Right ventricle myocardium inferior (tissue), 1 donor: ENCODE measurements at places on chromosomes 1 and 21. TPM values are rescaled to one million over a fixed set of nuclear protein-coding genes. Genes with fewer than 3 reads are reported as not detected.

The NKAIN1 gene
- 0.14 TPM for total RNA-seq

GRCh38 chr1:205451759-205452164 lies 4.1 kb downstream of the BLACAT1 start:
- DNase-seq: no peak

- peak; percentile 78 for DNase-seq
Measured at GRCh38 chr1:170664828-170665612, 1.1 kb downstream of the PRRX1 start.

GRCh38 chr1:53811414-53811851 lies 26.7 kb downstream of the NDC1 start:
- no peak for DNase-seq

DNA sequence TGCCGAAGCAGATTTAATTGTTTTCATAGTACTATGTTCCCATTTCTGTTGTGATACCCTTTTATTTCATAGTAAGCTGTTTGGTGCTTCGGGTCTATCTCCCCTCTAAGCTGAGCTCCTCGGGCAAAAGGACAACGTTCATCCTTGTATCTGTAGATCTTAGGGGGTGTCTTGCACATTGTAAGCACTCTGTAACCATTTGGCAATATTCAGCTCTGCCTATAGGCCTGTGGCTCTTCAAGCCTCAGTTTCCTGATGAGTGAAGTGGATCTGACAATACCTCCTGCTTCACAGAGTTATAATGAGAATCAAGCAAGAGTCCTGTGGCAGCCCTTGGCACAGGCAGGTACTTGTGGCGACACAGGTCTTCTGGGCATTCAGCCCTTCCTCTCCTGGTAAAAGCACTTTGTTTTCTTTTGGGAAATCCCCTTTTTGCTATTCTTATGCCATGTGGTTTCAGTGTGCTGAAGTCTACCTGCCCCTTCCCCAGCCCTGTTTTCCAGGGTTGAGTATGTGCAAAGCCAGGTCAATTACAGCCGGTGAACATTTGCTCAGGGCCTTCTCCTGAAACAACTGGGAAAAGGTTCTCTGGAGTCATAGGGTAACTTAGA lies 8.5 kb upstream of the EXO1 start:
- DNase-seq: no peak

- no peak for DNase-seq
Measured at GRCh38 chr1:27297903-27298302, 24.1 kb upstream of the TMEM222 start.
